ENCODE measurements at places on chromosomes 7 and 10. TPM values are rescaled to one million over a fixed set of nuclear protein-coding genes. Genes with fewer than 3 reads are reported as not detected.

KCND2 gene
- total RNA-seq: 2.6 TPM

TCF7L2 gene
- total RNA-seq: 14.8 TPM

NME8 gene
- not detected for total RNA-seq

OR2A12 gene
- total RNA-seq: 1.0 TPM
